ENCODE measurements at places on chromosomes 7 and 10. TPM values are rescaled to one million over a fixed set of nuclear protein-coding genes. Genes with fewer than 3 reads are reported as not detected.

The PTPN12 gene
- total RNA-seq: 54.9 TPM

The AMZ1 gene
- total RNA-seq: 0.12 TPM

The NKX6-2 gene
- total RNA-seq: 0.08 TPM

The ABCB1 gene
- total RNA-seq: 2.7 TPM

The IGFBP3 gene
- 7.9 TPM for total RNA-seq

The ITGA8 gene
- 2.1 TPM for total RNA-seq

The PNLIP gene
- not detected for total RNA-seq

The CCDC3 gene
- total RNA-seq: 4.3 TPM
